ENCODE measurements at places on chromosomes 6 and 20.

DNA sequence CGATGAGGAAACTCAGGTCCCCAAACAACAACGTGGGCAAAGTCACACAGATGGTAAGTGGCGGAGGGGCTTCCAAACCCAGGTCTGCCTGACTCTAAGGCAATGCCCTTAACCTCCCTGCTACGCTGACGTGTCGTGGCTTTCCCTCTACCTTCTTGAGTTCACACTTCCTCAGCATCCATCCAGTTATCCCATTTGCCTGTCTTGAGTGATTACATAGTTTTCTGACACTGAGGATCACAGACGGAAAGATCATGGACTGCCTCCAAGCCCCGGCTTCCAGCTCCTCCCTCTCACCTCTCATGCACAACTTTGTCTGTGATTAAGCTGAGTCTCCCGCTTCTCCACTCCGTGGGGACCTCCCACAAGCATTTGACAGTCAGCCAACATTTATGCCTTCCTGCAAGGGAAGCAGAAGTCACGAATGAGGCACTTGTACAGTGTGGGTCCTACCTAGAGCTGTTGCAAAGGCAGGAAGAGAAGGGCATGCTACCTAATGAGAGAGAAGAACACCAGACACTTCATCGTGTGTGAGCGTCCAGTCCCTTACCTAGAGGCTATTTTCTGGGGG is 33.8 kb downstream of the TBC1D7 start:
- no peak for DNase-seq

DNA sequence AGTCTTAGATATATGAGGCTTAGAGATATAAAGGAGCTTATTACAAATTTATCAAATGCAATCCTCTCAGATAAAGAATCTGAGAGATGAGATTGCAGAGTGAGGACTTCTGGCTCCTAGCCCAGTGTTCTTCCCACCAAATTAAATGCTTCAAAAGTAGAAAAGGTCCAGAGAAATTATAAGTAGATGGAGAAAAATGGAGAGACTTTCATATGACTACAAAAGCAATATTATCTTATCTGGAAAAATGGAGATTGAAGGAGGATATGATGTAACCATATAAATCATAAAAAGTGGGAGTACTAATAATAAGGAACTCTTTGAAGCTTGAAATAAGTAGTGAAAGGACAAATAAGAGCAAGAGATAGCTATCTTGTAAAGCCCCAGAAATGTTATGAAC is 2.8 kb downstream of the KCTD20 start:
- no peak for DNase-seq

- no peak for DNase-seq
Measured at GRCh38 chr6:82836022-82836575, 229.5 kb downstream of the UBE3D start.

DNA sequence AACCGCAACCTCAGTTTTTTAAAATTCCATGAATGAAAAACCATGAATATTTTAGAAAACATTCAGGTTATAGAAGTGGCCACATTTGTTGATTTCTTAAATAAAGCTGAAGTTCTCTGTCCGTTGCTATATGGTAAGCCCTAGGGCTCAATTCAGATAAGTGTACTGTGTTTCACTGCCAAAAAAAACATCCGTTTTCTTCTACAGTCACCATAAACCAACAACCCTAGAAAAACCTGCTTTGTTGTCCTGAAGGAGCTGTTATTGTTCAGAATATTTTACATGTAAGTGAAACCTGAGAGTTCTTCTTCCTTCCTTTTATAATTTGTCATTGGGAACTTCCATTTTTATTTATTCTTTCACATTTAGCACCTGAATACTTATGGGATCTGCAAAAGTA is 274.1 kb downstream of the TFAP2A start:
- DNase-seq: no peak

DNA sequence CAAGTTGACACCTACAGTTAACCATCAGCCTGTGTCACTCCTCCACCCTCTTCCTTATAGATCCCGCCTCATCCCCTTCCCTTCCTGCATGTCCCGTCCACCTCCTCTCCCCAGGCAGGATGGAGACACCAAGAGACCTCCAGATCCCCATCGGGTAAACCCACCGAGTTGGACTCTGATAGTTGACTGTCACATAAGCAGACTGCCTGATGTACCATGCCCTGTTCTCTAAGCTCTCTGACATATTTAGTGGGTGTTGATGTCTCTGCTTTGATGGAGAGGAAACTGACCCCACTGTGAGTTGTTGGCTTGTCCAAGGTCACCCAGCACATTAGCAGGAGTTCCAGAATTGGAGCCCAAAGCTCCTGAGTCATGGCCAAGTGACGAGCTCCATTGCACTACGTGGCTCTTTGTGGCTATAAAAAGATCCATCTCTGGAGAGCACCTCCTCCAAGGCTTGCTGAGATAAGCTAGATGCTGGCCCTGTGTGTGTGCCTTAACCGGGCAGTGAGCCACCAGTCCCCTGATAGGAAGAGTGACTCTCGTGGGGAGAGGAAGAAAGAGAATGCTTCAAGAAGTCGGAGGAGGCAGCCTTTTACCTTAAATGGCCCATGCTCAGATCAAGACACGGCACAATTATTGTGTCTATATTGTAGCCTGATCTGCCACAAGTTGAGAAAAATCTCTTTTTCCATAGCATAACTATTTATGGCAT is 236.0 kb upstream of the ECI2 start:
- DNase-seq: no peak

DNA sequence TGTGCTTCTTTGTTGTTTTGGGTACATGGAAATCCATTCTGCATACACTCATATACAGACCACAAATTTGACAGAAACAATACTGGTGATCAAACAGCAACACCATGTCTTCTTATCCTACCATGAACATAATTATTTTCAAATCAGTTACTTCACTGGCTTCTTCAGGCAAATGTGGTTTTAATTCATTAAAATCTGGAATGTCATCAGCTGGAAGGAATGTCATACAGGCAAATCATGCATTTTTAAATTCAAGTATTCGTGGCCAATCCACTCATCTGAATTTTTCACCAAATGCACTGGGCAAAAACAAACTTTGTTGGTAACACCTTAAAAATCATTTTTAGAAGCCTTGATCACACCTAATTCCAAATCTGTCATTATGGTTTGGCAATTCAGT is 59.3 kb downstream of the KIF6 start:
- DNase-seq: no peak

GRCh38 chr6:44367681-44368080 is 19.8 kb upstream of the CDC5L start:
- no peak for DNase-seq

- DNase-seq: no peak
Measured at GRCh38 chr20:33443006-33443511, 504 bp downstream of the SNTA1 start.

DNA sequence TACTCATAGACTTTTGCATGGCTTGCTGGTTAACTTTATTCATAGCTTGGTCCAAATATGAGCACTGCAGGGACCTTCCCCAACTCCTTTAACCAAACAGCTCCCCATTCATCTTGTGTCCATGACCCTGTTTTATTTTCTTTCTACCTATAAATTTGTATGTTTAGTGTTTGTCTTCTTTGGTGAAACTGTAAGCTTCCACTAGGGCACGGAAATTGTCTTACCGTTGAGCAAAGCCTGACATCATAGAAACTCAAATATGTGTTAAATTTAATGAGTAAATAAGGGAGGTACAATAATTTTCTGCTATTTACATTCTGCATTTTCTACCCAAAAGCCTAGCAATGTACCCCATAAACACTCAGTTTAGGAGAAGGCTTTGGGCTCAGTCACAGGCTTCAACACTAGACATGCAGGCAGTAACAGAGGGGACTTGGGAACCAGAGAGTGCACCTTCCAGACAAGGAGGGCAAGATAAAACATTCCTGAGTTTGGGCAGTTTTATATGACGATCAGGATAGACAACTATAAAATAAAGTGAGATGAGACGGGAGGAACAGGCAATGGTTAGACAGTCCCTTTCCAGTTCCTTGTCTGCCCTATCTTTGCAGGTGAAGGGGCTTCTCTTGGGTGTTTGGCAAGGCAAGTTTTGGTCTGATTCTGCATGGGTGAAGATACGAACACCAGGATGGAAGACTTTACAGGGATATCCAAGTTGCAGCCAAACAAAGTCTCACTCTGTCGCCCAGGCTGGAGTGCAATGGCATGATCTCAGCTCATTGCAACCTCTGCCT is 46.2 kb upstream of the ZNF217 start:
- no peak for DNase-seq

DNA sequence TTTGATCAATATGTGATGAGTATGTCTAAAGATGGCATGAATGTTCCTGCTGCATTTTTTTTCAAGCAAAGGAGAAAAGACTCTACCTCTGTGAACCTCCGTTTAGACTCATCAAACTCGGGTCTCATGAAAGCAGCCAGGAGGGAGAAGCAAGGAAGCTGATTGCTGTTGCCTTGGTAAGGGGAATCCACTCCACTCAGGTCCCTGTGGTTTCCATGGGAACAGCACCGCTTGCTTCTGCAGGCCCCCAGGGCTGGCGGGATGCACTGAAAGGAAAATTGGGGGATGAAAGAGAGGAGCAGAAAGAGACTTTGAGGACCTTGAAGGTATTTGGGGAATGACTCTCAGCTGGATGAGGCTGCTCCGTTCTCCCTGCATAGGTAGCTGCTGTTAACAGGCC is 249.6 kb upstream of the RIN2 start:
- no peak for DNase-seq

DNA sequence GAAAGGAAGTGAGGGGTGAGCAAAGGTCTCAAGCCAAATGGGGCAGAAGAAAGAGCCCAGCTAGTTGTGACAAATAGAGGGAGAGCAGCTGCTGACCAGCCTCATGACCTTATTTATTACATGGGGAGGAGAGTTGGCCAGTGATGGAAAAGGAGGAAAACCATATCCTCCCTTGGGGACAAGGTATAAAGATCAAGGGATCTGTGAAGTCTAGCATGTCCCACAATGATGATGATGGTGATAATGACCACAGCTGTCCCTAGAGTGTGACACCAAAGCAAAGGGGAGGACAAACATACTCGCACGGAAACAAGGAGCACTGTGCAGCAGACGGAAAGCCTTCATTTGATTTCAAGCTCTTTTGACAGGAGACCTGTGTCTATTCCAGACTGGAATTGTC is 190.4 kb upstream of the MCHR2 start:
- DNase-seq: no peak

- no peak for DNase-seq
Measured at GRCh38 chr6:6007366-6008088, 802 bp upstream of the NRN1 start.

DNA sequence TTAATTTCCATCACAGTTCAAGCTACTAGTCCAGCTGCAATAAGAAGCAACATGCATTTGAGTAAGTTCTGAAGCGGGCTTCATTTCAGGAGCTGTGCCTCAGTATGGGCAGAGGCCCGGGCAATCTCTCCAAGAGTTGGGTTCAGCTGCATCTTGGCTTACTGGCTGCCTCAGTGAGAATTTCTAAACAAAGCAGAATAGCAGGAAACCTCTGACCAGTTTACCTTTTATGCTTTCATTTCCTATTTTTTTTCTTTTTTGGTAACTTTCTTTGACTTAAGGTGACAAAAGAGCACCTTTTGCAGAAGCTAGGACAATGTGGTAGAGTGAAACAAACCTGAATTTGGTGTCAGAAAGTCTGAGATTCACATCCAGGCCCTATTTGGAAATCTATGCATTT is 51.0 kb upstream of the FBXO30 start:
- DNase-seq: no peak

DNA sequence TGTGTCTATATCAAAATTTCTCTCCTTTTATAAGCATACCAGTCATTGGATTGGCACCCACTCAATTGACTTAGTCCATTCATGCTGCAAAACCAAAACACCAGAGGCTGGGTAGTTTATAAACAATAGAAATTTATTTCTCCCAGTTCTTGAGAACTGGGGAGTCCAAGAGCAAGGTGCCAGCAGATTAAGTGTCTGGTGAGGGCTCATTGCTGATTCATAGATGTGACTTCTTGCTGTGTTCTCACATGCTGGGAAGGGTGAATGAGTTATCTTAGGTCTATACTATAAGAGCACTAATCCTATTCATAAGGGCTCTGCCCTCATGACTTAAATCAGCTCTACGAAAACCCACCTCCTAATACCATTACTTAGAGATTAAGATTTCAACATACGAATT is 501.4 kb downstream of the EPM2A start:
- no peak for DNase-seq

DNA sequence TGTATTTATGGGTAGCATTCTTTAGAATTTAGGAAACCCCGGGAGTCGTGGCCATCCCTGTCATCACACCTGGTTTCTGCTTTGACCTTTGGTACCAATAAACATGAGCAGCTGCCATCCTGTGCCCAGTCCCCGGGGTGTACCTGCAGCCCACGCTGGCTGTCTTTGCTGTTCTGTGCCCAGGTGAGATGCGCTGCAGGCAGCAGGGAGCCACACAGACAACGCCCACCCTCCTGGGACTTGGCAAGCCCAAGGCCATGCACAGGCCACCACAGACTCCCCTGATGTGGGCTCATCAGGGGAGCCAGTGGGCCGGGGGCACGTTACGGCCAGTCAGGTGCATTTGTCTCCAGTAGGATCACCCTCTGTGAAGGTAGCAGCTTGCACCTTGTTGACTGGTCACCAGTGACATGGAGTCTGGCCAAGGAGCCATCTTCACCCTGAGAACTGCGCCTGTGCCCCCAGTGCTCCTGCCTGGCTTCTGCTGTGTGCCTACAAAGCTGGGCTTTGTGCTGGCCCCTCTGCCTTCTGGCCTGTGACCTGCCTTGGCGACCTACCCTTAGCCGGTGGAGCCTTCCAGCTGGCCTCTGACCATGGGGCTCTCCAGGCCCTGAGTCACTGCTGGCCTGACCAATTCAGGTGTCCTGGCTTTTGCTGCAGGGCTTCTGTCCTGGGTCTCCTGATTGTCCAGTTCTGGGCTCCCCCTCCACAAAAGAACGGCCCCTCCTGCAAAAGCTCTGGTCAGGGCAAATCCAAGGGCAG is 14.2 kb upstream of the UNC93A start:
- DNase-seq: no peak

- no peak for DNase-seq
Measured at GRCh38 chr20:32477594-32478512, 107.3 kb downstream of the NOL4L start.

DNA sequence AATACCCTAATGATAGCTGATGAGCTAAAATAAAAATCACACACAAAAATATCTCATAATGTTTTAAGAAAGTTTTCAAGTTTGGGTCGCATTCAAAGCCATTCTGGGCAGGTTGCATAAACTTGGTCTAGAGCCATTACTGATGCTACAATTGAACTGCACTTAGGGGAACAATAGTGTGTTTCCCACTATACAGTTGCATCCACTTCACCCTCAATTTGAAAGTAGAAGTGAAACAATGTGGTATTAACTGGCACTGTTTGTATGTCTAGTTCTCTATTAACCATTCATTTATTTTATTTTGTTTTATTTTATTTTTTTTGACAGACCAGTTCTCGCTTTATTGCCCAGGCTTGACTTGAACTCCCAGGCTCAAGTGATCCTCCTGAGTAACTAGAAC is 23.0 kb upstream of the STK38 start:
- DNase-seq: no peak

GRCh38 chr20:58303547-58303946 is 6.0 kb upstream of the RAB22A start:
- DNase-seq: no peak

Measured in CD4-positive, alpha-beta T cell treated with Interleukin-21 for 1 hour (primary cell).